Stimulated activated CD8-positive, alpha-beta memory T cell treated with anti-CD3 and anti-CD28 coated beads, Interleukin-4, amount 100 ng/mL, for 24 hours (primary cell): ENCODE measurements at places on chromosomes 4 and X.

DNA sequence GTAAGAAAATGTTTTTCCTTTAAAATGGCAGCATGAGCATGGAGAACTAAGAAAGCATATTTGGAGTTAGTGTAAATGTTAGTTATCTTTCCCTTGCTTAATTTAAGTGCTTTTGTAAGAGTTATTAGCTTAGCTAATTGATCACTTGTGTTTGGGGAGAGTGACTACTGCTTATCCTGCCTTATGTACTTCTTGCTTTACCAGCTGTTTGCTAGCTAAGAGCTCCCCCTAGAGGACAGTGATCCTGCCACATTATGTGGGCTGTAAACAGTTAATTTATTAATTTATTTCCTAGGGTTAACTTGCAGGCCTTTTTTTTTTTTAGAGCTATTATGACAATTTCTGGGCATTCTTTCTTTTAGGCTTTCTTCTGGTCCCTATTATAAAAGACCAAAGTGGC is 435.8 kb downstream of the MAGEB5 start:
- no peak for DNase-seq

DNA sequence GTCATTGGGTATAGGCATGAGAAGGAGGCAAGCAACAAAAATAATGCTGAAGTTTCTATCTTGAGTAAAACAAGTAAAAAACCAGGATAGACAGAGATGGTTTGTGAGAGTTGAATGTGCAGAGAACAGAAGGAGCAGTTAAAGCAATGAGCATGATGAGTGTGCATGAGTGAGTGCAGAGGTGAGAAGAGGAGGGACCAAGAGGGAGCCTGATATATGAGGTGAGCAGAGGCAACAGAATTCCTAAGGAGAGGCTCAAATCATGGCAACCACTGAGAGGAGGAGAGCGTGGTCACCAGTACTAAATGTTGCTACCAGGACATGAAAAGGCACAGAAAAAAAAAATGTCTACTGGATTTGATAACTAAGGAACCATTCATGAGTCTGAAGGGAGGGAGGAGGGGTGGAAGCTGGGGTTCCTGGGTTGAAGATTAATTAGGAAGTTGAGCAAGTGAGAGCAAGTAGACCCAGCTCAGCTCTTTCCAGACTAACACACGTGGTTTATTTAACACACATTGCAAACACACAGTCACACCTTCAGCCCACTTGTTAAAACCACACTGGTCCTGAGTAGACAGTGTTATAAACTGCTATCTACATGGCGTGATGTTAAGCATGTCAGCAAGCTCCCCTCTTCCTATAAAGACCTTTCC is 69.0 kb upstream of the IQCM start:
- no peak for DNase-seq

DNA sequence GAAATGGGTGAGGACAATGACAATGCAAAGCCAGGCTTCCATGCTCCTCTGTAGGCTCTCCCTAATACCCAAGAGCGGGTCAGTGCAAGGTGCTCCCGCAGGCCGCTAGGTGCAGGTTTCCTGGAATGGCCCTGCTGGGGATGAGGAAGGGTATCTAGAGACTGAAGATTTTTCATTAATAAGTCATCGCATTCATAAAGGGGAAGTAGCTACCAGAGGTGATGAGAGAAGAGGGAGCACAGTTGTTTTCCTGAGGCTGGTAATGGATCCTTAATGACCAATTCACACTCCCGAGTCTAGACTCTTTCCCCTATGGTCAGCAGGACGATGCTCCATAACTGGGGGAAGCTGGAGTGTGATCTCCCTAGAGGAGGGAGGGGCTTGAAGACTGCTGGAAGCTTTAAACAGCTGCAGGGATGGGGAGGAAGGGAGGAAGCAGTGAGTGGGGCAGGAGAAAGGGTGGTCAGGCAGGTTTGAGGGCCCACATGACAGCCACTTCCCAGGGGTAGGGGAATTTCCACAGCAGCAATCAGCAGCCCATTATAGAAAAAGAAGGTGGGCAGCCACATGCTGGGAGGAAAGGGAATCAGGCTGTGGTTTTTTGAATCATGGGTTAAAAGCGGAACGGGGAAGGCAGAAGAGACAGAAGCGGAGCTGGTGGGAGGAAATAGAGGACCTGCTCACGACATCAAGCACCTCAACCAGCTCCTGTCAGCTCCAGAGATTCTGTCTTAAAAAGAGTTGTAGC is 10.2 kb upstream of the ATP6AP2 start:
- no peak for DNase-seq

DNA sequence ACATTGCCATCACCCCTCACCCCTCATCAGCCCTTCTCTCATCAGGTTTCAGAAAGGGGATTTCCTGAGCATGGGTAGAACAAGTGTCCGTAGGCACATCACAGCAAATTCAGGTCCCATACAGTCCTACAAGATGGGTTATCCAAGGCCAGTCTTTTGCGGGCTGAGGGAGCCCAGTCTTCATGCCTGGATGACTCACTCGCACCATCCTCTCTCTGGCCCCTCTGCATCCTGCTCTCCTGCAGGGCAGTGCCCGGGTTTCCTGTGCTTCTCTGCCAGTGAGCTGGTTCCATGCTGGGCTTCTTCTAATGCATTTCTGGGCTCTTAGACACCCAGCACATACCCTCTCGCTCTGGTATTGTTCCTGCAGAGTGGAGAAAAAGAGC is 7.3 kb upstream of the INTS6L start:
- no peak for DNase-seq

- no peak for DNase-seq
These were observed 6.4 kb downstream of the PPEF2 start for GRCh38 chr4:75895744-75896314.

DNA sequence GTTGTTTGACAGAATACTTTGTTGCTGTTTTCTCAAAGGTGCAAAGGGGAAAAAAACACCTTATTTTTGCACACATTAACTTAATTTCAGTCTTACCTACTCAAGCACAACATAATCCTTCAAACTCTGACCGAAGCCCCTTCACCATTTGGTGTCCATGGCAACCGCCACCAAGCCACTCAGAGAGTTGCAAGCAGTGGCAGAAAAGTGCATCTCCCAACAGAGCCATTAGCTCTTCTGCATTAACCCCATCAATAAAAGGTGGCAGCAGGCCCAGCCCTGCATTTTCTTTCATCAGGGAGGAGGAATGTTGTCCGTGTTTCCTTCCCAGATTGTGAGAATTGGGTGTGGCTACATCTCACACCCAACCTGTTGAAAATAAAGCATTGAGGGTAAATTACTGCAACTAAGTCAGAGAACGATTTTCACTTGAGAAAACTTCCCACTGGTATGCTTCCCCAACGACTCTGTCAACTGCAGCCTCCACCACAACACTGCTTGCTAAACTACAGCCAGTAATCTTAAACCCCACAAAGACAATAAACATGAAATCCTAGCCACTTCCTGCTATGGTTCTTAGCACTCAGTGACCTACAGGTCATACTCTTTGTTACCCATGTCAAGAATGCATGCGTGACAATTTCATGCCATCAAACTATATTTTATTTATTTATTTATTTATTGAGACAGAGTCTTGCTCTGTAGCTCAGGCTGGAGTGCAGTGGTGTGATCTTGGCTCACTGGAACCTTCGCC is 154.0 kb downstream of the GRIA3 start:
- DNase-seq: no peak

DNA sequence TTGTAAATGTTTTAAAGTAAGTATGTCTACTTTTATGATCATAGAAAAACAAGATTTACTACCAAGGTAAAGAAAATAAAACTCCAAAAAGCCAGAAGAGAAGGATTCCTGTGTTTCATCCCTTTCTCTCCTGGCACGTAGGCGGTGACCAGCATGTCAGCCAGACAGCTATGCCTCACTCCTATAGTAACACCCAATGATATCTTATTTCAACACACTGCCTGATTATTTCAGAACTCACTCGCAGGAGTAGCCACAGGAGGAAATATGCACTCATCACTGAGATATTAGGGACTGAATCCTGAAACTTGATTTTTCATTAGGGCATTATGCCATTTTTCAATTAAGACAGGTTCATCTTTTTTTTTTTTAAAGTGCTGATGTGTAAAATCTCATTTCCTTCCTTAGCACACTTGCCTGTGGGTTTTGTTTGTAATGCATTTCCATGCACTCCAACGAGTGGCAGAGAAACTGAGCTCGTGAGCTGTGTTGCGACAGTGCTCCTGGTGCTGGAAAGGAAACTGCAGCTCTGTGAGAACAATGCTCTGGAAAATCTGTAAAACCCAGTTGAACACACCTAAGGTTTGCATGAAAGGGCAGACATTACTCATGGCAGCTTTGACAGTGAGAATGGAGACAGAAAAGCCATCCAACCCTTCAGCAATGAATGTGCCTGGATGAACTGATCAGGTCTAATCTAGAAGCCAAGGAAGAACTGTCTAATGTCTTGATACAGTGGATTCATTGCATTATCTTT is 18.2 kb downstream of the RAI2 start:
- DNase-seq: no peak

DNA sequence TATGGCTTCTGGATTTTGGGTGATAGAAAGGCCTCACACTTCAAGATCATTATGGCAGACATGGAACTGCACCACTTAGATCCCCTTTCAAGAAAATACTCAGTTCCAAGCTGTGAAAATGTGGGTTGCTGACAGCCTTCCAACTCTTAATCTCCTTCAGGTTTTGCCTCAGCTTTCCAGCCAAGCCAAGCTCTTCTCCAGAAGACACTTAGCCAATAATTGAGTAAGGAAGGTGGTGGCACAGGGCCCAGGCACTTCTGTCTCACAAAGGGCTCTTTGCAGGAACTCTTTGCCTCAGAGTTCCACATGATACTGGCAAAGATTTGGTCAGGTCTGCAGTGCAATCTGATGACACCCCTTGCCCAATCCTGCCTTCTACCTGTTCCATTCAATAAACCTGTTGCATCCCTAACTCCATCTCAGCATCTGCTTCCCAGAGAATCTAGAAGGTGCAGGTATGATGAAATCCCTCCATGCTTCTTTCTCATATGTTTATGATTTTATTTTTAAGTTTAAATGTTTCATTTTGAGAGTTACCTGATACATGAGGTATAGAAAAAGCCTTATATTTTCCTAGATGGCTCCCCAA is 30.6 kb downstream of the ANXA5 start:
- DNase-seq: no peak

DNA sequence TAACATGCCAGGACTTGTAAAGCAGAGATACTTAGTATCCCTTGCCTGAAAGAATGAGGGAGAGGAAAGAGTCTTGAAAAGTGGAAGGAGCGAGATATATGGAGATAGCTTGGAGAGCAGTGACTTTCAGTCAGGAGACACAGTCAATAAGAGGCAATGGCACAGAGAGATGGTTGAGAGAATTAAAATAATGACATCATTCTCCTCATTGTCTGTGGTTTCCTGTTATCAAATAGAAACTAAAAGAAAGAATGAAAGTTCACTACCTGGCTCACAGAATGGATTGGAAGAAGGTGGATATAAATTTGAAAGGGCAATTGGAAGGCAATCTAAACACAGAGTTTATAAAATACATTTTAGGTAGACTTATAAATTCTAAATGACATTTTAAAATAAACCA is 760.2 kb upstream of the AADAT start:
- no peak for DNase-seq

DNA sequence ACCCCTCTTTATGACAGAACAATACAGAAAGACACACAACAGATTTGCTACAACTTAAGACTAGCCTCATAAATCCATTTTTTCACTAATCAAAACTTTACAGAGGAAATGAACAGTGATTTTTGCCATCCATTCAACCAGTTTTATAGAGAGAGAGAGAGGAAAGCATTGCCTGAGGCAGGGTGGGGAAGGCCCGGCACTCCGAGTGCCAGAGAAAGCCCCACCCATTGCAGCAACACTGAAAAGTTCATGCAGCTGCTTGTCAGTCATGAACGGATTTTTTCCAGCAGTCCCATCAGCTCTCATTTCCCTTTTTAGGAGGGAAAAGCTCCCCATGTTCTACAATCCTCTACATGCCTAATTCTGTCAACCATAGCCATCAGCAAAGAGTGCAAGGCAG is 236.9 kb downstream of the CHIC1 start:
- DNase-seq: no peak

DNA sequence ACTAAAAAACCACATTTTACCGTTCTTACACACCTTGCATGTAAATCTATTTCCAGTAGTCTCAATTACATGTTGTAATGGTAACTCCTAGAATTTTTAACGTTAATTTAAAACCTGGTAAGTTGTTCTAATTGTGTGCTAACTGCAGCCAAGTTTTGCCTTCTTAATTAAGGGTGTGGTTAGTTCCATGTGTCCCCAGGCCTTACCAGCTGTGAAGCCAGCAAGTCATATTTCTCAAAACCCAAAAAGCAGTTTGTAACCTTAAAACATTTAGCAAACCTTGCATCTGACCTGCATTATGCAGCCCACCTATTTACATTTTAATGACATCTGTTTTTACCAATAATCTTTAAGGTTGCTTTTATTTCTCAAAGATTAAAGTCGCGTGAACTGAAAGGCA is 18.4 kb upstream of the FAM47E start:
- no peak for DNase-seq

GRCh38 chrX:101252634-101253033 is 33.0 kb downstream of the DRP2 start:
- no peak for DNase-seq

DNA sequence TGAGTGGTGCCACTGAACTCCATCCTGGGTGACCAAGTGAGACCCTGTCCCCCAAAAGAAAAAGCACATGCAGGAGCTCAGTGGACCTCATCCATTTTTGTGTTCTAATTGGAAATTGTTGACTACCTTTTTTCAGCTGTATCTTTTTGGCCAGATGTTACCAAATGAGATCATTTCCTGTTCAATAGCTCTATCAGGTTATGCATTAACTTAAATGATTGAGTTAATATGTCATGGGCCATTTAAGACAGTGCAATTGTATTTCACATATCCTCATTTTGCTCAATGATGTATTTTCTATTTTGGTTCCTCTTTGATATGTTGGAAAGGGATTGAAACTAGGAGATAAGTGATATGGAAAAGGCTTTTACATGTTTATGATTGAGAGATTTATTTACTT is 26.2 kb upstream of the RHOH start:
- DNase-seq: no peak

DNA sequence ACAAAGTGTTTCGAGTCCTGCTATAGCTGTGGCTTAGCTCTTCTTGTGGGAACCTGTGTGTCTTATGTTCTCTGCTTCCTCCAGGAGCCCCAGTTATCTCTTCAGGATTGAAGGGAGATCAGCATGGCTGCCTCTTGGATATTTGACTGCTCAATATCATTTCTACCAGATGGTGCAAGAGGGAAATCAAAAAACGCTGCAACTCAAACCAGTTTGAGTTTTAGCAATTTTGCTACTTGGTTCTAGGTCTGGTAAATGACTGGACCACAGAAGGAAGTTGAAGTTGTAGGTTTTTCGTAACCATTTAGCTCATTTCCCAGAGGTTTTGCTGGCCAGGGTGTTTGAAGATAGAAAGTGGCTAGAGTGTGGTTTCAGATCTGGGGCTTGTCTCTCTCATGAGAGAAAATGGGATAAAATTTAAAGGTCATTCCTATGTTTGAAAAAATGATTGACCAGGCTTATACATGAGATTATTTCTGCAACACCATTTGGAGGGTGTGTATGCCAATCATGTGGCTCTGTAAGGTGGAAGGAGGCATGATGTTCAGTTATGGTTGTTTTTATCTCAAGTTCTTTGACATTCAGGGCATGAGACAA is 210.4 kb downstream of the SPRY1 start:
- DNase-seq: no peak

- no peak for DNase-seq
These were observed 759.1 kb upstream of the SLIT2 start for GRCh38 chr4:19492606-19493005.

GRCh38 chrX:47158781-47159180 is 13.8 kb downstream of the RBM10 start:
- no peak for DNase-seq

- no peak for DNase-seq
These were observed 192.8 kb downstream of the BCOR start for GRCh38 chrX:39904816-39905537.
